ENCODE measurements at places on chromosomes 1 and 21. TPM values are rescaled to one million over a fixed set of nuclear protein-coding genes. Genes with fewer than 3 reads are reported as not detected.
A peak's percentile ranks its signal among the peaks of the same experiment; 100 is the strongest.

GRCh38 chr1:228147151-228147693 is 2.5 kb upstream of the GJC2 start:
- no peak for DNase-seq

DNA sequence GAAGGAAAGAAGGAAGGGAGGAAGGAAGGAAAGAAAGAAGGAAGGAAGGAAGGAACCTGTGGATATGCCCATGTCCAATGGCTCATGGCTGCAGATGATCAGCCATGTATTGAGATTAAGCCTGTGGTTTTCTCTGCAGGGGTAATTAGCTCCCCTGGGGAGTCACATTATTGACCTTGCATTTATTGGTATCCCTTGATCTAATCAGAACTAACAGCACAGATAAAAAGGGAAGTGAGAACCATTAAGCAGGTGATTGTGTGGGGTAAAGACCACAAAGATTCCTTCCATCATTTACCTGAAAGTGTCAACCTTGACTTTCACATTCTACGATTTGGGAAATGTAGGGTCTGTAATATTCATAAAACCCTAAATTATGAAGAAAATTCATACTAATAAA is 390.7 kb downstream of the BRINP2 start:
- DNase-seq: no peak

Gene SORT1
- total RNA-seq: 7.7 TPM

DNA sequence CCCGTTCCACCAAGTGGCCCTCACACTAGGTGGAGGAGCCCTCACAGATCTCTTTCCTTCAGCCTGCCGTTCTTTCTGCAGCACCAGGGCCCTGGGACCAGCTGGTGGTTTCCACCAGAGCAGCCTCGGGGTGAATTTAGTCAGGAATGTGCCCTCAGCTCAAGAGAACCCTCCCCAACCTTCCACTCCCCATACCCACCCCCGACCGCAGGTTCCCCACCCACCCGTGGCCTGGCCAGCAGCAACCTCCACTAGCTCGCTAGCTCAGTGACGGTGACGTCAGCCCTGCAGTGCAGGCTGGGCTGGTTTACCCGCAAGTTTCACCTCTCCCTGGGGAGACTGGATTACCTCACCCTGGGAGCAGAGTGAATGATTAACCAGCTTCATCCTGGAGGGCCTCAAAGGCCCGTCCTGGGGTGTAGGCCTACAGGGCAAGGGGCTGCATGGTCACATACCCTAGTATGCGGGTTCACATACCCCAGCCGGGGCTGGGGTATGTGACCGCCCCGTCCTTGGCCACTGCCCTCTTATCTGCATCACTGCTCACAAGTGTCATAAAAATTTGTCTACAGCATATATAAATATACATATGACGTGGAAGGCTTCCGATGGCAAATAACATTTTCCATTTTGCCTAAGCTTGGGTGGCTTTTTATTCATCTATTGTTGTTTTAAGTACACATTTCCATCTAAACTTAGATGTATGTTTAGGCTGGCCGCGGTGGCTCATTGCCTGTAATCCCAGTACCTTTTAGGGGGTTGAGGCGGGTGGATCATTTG is 24.5 kb downstream of the ELF3 start:
- DNase-seq: peak; percentile 69

GRCh38 chr1:107378866-107379265 is 238.0 kb downstream of the NTNG1 start:
- DNase-seq: no peak

Gene PRR9
- total RNA-seq: 2.0 TPM

GRCh38 chr1:9808459-9808858 is 15.3 kb downstream of the CLSTN1 start:
- no peak for DNase-seq

GRCh38 chr1:246343937-246344336 is 163.1 kb downstream of the SMYD3 start:
- DNase-seq: no peak

DNA sequence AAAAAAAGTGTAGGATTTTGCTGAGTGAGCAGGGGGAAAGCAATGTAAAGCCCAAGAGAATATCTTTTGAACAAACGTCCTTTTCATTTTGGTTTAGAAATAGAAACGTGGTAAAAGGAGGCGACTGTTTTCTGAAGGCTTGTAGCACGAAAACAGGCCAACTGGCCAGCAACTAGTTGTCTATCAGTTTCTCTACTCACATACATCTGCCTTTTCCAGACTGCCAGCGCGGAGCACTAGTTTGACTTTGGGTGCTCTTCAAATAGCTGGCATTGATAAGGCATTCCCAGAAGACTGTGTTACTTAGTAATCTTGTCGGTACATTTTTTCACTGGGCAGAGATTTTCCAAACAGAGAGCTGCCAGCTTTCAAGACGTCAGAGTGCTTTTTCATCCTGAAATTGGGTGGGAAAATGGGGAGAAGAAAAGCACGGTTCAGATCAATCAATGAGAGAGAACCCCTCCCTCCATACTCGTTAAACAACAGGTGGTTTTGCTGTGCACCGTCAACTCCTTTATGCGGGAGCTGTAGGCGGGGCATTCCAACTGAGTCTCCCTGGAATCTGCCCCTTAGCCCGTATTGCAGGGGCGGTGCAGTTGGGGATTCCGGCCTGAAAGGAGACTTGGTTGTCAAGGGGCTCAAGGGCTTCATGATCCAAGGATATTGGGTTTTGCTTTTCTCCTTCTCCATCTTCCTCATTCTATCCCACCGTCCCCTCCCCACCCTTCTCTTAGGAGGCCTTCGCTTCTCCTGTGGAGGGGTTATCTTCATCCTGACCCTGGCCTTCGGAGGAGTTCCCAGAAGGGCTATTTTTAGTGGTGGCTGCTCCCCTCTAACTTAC is 884 bp upstream of the LRRC8C start:
- DNase-seq: no peak

GRCh38 chr1:36476945-36477344 is 5.8 kb downstream of the CSF3R start:
- DNase-seq: no peak

DNA sequence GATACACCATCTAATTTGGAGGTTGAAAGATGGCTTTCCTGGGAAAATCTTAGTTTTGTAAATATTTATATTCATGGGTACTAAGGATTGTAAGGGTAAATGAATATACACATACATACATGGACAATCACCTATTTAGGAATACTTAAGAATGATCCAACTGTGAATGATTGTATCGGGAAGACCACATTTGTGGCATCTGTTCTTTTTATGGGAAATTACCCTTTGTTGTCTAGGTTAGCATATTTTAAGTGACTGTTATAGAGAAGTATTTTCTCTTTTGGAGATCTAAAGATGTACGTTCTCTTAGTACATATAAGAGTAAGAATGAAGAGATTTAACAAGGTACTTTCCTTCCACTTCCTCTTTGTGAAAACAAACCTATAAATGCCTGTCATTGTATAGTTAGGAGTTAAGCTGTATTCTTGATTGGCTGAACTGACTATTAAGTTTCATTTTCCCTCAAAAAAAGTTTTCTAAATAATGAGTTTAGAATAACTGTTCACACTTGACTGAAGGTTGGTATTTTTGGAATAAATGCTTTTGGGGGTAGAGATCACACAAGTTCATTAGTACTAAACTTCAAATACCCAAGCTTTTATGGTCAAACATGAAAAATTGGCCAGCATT is 26.7 kb downstream of the SNX7 start:
- DNase-seq: no peak

DNA sequence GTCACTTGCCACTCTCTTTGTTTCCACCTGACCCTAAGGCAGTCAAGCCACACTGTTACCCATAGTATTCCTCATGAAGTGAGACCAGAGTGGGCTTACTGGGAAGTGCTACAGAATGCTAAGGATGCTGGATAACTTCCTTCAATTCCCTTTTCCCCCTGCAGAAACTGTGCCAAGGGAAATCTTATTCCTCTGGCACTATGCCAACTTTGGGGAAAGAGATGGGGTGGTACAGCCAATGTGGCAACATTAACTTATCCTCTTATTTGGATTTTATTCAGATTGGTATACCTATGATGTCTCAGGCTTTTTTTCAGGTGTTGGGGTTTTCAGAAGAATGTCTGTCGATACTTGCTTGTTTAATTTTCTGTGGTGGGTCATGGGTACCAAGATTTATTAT is 599.4 kb upstream of the PBX1 start:
- no peak for DNase-seq

DNA sequence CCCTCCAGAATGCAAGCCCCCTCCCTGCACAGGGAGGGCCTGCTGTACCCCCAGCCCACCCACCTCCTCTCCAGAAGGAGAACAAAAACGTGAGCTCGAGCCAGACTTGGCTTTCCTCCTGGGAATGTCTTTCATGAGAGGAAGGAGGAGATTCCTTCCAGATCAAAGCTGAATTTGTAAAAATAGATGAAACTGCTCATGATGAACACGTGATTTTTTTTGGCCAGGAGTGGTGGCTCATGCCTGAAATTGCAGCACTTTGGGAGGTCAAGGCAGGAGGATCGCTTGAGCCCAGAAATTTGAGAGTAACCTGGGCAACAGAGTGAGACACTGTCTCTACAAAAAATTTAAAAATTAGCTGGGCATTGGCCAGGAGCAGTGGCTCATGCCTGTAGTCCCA is 21.8 kb downstream of the GPR157 start:
- DNase-seq: no peak

GRCh38 chr1:229554886-229555621 is 3.5 kb downstream of the ABCB10 start:
- DNase-seq: no peak

DNA sequence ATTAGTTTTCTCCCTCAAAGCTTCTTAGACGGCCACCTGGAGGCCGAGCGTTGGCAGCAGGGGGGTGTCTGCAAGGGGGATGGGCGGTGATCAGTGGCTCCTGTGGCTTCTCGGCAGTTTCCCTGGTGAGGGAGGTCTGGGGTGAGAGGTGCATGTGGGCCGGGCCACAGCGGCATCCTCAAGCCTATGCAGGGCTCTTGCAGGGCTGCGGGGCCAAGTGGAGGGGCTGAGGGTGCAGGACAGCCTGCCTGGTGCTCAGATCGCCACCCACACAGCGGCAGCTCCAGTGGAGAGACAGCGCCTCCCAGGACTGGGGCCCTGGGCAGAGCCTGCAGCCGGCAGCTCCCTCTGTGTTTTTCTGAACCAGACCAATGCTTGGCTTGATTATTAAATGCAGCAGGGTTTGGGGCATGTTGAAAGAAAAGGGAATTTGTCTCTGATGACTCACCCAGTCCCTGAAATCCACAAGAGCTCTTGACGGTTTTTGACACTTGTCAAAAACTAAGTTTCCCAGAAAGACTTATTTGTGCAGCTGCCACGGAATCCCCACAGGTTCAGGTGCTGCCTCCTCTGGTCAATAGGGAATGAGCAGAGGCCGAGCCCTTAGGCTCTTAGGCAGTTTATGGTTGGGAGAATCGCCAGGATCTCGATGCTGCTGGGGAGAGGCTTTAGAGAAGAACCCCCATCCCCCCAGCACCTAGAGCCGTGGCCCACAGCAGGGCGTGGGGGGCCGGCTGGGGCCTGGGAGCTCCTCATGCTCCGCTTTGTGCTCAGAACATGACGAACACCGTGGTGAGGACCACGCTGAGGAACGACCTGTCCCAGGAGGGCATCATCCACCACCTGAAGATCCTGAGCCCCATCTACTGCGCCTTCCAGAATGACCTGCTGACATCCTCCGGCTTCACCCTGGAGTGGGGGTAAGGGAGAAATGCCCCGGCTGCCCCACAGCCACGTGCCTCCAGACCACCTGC is 54.7 kb downstream of the UMODL1 start:
- DNase-seq: peak; percentile 36

GRCh38 chr21:36347962-36348328 is 27.9 kb downstream of the MORC3 start:
- DNase-seq: no peak

Gene OR2T11
- total RNA-seq: not detected

DNA sequence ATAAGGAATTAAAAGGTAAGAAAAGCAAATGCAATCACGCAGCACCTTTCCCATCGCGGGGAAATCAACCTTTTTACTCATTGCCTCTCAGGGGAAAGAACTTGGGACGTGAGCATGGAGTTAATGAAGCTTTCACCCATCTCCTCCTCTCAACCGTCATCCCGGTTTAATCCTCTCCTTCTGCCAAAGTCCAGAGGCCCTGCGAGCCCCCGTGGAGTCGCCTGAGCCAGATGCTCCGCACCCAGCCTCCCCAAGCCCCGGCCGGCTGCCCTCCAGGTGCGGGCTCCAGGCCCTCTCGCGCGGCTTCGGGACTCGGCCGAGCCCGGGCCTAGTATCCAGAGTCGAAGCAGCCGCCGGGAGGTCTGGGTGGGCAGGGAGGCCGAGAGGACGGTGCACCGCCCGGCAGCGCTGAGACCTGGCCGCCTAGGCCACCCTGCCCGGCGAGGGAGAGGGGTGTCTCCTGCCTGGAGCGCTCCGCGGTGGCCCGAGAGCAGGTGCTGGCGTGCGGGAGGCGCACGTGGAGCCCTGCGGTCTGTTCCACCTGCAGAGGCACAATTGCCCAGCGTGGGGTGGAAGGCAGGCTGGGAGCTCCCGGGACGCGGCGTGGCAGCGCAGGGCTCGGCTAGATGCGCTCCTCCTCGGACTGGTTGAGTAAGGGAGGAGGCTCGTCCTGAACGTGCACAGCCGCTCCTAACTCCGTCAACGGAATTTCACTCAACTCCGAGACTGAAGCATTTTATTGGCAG is 218.5 kb downstream of the SDCCAG8 start:
- DNase-seq: no peak

GRCh38 chr1:14891991-14892390 is 261.6 kb upstream of the TMEM51 start:
- no peak for DNase-seq

DNA sequence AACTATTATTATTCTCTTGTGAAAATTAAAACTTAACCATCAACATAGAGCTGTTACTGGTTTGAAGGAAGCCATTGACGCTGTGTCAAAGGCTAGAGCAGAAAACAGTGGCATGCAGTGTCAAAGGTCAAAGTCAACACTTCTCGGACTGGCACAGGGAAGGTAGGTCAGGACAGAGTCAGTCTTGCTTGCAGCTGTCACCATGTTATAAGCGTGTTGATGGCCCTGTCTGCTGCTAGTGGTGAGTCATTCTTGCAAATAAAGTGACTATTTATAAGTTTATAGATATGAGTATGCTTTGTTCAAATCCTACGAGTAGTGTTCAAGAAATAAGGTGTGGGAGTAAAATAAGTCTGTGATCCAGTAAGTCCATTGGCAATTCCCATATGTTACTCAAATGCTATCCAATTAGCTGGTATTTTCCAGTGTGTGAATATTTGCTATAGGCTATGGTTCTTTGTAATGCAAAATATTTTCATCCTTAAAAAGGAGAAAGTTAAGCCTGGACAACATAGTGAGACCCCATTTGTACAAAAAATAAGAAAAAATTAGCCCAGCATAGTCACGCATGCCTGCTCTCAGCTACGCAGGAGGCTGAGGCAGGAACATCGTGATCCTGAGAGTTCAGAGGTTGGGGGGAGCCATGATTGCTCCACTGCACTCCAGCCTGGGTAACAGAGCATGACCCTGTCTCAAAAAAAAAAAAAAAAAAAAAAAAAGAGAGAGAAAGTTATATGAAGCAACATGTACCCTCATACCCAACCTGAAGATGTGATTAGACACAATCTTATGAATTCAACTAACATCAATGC is 26.3 kb upstream of the TINAGL1 start:
- DNase-seq: no peak

Measured in HT1080 (cell line).